Activated T-cell treated with anti-CD3 and anti-CD28 coated beads for 1 hour (primary cell): ENCODE measurements at places on chromosomes 7 and 10.

DNA sequence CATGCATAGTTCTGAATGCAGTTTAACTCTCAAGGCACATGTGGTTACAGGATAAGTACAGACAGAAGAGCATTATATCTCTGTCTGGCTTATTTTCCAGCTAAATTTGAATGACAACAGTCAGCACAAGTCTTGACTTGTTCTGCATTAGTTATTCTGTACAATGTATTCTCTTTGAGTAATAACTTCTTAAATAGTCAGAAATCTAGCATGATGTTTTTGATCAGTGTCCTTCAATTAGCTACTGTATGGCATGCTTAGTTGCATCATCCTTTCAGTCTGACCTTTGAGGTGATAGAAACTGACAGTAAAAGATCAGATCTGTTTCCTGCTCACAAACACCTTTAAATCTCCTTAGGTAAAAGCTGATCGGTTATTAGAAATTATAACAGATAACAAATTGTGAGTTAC, 118.1 kb downstream of the ARL4A start:
- DNase-seq: no peak

DNA sequence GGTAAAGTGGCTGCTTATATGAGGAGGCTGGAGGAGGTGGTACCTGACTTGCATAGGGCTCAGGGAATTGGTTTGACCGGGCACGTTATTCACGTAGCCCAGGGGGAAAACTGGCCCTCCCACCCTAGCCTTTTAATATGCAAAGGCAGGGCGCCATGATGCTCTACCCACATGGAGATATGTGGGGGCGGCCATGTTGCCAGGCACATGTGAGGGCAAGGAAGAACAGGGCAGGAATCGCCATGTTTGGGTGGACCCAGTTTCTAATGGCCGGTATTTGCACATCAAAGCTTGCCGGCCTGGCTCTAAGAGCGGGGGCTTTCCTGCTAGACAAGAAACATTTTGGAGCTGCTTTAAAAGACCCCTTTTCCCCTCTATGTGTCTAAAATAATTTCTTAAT, 949.7 kb upstream of the C7orf33 start:
- DNase-seq: no peak

- DNase-seq: no peak
Observed at GRCh38 chr7:81845744-81846241, 75.9 kb upstream of the HGF start.

- DNase-seq: no peak
Observed at GRCh38 chr7:55223023-55223422, 142.1 kb upstream of the LANCL2 start.

DNA sequence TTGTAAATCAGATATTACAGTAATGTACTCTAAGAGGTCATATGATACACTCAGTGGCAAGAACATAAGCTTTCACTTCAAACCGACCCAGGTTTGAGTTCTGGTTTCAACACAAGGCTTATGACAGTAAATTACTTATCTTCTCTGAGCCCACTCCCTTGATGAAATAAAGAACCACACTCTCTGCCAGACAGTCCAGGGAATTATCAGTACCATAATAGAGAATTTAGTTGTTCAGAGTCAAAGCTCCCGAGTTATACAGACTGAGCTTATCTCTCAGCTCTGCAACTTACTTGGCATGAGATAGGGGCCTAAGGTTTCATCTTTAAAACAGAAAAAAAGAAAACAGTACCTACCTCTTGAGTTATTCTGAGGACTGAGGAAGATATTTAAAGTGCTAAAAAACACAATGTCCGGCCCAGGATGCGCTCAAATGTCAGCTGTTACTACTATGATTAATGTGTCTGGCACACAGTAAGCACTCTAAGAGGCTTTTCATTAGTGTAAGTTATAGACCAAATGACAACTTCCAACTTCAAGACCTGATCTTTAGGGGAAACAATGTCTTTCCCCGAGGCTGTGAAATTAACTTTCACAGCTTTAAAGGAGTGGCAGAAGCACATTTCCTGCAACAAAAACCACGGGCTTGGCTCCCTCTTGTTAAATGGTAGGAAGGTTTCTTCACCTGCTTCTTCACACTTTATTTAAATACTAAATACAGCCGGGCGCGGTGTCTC, 38.1 kb downstream of the UBE2H start:
- no peak for DNase-seq

GRCh38 chr7:148485618-148486017, 104.9 kb upstream of the C7orf33 start:
- no peak for DNase-seq

GRCh38 chr10:114395366-114396022, 8.8 kb downstream of the AFAP1L2 start:
- DNase-seq: no peak

- no peak for DNase-seq
Observed at GRCh38 chr7:121369462-121369861, 26.6 kb downstream of the FAM3C start.

- DNase-seq: no peak
Observed at GRCh38 chr7:27873981-27874957, 134.3 kb downstream of the TAX1BP1 start.

GRCh38 chr7:101728128-101728527, 89.3 kb upstream of the CUX1 start:
- DNase-seq: no peak

DNA sequence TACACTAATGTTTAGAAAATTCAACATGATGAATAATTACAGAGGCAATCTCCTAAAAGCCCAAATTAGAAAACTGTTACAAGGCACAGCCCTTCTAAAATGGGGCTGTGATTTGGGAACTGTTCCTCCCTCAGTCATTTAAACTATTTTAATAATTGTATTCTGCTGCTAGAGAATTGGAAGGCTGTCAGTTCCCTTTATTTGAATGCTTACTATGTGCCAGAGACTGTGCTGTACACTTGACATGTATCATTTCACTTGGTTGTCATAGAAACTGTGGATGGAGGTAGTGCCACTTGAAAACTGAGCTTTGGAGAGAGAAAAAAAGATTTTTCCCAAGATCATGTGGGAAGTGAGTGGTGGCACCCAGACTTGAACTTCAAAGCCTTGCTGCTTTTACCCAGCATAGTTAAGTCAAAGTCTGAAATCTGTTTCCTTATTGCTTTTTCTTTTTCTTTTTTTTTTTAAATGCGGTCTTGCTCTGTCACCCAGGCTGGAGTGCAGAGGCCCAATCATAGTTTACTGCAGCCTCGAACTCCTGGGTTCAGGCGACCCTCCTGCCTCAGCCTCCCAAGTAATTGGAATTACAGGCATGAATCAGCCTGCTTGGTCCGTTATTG, 23.6 kb downstream of the UBE2D1 start:
- DNase-seq: no peak

DNA sequence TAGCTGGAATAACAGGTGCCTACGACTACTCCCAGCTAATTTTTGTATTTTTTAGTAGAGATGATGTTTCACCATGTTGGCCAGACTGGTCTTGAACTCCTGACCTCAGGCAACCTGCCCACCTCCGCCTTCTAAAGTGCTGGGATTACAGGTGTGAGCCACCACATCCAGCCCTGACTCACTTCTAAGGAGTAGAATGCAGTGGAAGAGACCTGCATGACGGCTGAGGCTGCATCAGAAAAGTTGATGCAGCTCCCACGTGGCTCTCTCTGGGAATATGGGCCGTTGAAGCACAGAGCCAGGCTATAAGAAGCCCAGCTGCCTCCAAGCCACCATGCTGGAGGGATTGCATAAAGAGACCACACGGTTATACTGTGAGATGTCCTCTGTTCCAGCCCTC, 21.6 kb upstream of the ASL start:
- no peak for DNase-seq

DNA sequence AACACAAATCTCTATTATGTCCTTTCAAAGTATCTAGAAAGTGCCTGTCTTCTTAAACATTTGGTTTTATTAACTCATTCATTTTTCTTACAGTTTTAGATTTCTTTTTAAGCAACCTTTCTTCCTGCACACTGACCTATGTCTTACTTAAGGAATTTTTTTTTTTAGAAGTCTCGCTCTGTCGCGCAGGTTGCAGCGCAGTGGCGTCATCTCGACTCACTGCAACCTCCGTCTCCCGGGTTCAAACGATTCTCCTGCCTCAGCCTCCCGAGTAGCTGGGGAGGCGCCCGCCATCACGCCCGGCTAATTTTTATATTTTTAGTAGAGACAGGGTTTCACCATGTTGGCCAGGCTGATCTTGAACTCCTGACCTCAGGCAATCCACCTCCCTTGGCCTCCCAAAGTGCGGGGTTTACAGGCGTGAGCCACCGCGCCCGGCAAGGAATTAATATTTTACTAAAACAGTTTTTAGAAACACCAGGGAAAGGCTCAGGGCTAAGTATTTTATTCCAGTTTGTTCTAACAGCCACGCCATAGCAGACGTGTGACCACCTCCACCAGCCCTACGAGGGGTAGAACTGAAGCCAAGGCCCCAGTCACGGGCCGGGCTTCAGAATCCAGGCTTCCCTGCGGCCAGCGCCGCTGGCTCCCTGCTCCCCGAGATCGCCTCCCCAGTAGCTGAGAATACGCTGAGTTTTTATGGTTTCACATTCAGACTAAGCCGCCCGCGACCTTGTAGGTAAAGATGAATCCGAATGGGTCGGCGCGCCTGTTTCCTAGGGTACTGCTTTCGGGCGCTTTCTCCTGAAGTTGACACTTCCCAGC, 941 bp upstream of the LUC7L2 start:
- DNase-seq: no peak

GRCh38 chr7:45027774-45028114, 27.7 kb downstream of the CCM2 start:
- DNase-seq: no peak

DNA sequence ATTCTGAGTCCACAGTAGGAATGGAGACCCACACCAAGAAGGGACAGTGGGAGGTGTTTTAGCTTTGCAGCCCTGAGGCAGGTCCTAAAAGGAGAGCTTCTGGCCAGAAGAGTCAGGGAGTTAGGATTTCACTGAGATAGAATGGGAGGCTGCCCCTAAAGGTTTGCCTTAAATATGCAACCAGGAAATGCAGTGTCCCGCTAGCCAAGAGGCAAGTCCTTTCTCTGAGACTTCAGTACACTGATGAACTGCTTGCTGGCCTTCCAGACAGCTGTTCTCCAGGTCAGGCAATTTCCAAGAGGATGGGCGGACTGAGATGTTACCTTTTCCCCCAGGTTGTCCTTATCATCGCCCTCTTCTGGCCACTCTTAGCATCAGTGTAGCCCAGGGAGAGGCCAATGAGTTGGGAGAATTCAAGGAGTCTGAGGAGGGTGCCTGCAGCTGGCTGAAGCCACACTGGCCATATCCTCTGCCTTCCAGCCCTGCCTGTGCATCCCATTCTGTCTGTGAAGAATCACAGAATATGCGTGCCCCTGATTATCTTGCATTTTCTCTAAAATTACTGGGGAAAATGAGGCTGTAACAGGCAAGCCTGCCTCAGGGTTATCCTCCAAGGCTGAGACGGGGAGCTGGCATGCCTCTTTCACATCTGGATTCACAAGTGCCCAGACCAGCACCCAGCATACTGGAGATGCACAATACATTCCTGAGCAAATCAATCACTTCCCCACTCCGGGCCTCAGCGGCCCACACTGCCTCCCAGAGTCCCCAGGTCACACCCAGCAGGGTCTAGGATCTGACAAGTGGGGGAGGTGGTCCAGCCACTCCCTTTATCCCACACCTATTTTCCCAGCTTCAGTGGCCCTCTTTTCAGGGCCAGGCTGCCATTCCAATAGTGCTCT, 2.4 kb downstream of the TLL2 start:
- no peak for DNase-seq

GRCh38 chr10:3908183-3908582, 123.2 kb upstream of the KLF6 start:
- DNase-seq: no peak

DNA sequence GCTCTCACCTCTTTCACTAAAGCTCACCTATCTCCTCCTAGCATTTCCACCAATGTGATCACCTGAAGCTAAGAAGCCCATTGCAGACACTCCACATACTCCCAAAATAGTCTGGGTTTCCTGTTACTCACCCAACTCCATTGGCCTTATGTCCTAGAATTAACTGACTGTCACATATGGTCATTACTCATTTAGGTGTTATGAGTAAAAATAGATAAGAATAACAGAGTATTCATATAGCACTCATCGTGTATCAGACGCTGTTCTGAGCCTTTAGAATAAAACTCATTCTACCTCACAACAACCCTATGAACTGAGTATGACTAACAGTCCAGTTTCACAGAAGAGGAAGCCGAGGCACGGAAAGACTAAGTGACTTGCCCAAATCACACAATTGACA, 174.2 kb upstream of the NPVF start:
- DNase-seq: no peak

GRCh38 chr10:131214521-131215244, 96.8 kb downstream of the TCERG1L start:
- no peak for DNase-seq

DNA sequence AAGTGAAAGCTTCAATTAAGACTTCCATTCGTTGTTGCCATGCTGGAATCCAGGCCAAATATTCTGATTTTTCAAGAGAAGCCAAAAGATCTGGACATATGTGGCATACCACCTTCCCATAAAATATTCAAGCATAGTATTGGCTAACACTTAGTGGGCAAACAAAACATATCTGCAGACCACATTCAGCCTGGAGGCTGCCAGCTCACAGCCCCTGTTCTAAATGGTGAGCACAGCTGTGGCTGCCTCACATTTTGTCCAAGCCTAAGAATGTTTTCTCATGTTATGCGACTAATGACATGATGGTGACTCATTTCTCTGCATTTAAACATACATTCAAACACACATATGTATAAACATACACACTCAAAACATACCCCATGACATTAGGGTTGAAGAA, 10.6 kb upstream of the CALU start:
- DNase-seq: no peak

- DNase-seq: no peak
Observed at GRCh38 chr10:23585666-23586065, 146.8 kb downstream of the OTUD1 start.

GRCh38 chr7:78164459-78164858, 365.9 kb downstream of the PHTF2 start:
- DNase-seq: no peak

DNA sequence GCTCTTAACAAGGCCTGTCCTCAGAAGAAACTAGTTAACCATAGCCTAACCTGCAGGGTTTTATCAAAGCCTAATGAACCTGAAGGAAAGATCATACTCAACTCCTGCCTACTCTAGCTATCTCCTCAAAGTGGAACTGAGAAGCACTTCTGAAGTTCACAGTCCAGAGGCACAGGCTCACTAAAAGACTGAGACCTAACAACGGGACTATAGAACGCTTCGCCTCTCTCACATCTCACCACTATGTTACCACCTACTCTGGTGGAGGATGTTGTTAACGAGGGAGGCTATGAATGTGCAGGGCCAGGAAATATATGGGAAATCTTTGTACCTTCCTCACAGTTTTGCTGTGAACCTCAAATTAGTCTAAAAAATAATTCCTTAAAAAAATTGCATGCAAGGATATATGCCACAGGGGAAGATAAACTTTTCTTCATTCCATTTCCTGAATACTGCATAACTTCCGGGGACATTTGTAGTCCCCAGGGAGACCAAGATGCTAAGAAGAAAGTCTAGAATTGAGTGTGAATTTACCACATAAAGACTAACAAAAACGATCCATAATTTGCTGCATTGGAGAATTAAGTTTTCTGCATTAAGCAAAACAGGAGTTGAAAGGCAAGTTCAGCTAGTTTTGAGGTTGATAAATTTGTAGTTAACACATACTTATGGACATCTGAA, 21.6 kb downstream of the LIPJ start:
- no peak for DNase-seq

GRCh38 chr7:111474723-111475418, 87.4 kb downstream of the IMMP2L start:
- DNase-seq: no peak

GRCh38 chr7:155490697-155491628, 33.0 kb downstream of the EN2 start:
- DNase-seq: no peak
